ENCODE measurements at places on chromosomes 16 and 17.
A peak's percentile ranks its signal among the peaks of the same experiment; 100 is the strongest.

- peak; percentile 72 for DNase-seq
These were observed 13.6 kb downstream of the ZC3H7A start for GRCh38 chr16:11783319-11784037.

DNA sequence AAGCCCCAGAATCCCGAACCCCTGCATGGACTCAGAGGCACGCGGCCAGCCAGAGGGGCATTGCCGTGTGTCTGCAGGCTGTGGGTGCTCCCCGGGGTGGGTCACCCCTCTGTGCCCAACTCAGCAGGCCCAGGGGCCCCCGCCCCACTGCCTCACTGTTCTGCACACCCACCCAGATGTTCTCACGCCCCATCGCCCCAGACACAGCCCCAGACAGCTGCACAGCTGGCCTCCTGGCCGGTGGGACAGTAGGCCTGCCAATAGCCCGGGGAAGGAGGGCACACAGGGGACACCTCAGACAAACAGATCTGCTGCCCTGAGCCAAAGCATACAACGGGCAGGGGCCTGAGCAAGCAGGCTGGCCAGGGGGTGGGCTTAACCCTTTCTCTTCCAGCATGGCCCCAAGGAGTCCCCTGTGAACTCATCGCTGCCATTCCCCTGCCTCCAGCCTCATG, 27.6 kb upstream of the NXPH3 start:
- DNase-seq, result no peak

- no peak for DNase-seq
These were observed 2.4 kb upstream of the CCL3L1 start for GRCh38 chr17:36198831-36199465.

- no peak for DNase-seq
These were observed 655 bp downstream of the ATXN1L start for GRCh38 chr16:71846431-71846830.

- no peak for DNase-seq
These were observed 66.0 kb downstream of the SMPD3 start for GRCh38 chr16:68382296-68382718.

- DNase-seq, result peak; percentile 77
These were observed at the start of gene CES3 for GRCh38 chr16:66961065-66961744. Gene CES3, plus strand, starts transcription at chr16:66961266. Its CDS starts 42 bp downstream, at chr16:66961308.

- DNase-seq, result no peak
These were observed 9.3 kb upstream of the CNP start for GRCh38 chr17:41957031-41957868.

DNA sequence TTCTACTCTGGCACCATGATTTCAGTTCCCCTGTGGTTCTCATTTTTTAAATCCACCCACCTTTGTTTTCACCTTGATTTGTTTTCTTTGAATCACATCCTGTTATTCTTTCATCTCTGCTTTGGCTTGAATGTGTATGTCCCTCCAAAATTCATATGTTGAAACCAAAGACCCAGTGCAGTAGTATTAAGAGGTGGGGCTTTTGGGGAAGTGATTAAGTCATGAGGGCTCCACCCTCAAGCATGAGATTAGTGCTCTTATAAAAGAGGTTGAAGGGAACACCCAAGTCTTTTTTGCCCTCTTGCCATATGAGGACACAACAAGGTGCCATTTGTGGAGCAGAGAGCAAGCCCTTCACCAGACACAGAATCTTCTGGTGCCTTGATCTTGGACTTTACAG, 382.3 kb downstream of the SLC39A11 start:
- no peak for DNase-seq

DNA sequence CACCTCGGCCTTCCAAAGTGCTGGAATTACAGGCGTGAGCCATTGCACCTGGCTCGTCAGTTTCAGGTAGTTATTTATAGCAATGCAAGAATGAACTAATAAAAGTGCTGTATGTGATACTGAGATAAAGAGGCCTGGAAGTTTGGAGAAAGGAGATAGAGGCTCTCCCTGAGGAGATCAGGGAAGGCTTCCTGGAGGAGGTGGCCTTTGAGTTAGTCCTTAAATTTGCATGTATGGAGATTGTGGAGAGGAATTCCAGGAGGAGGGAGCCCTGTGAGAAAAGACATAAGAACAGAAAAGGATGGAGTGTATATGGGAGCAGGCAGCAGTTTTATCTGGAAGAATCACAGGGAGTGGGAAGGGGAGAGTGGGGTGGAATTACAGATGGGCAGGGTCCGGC, 276.6 kb upstream of the EEF2KMT start:
- no peak for DNase-seq

- no peak for DNase-seq
These were observed 53.5 kb upstream of the INTS2 start for GRCh38 chr17:61981323-61981722.

DNA sequence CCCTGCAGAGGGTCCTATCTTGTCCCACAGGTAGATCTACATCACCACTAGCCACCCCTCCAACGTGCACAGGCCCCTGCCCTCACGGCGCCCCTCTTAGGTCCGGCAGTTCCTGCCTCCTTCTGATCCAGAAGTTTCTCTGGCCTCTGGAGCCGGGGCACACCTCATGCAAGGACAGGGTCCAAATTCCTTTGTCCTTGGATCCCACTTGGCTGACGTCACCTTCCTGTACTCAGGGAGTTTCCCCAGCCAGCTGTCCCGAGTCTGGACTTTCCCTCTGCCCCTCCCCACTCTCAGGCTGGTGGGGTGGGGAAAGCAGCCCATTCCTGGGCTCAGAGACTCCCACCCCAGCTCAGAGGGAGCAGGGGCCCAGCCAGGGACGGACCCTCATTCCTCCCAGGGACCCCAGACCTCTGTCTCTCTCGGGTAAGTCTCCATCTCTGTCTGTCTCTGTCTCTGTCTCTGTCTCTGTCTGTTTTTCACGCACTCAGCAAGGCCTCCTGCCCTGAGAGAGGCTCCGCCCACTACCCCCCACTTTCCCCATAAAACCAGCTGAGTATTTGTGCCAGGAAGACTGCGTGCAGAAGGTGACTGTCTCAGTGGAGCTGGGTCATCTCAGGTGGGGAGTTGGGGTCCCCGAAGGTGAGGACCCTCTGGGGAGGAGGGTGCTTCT, at the start of gene IL32:
Gene IL32, plus strand, starts transcription at position 572 of the 673 bp plus-strand sequence. CDS start 172 bp downstream, outside the sequence.
- DNase-seq, result no peak

DNA sequence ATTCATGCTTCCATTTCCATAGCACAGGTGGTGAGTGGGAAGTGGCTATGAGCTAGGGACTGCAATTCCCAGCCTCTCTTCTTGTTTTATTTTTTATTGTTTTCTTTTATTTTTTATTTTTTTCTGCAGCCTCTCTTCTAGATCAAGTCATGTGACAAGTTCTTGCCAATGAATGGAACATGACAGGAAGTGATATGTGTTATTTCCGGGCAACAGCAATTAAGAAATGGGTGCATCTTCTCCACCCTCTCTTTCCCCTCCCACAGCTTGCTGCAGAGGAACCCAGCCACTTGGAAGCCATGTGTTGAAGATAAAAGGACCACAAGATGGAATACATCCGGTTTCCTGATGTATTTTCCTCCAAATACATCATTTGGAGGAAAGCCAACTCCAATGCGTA, 23.6 kb downstream of the IRX5 start:
- no peak for DNase-seq

- DNase-seq, result no peak
These were observed 57.4 kb upstream of the NKD1 start for GRCh38 chr16:50490828-50491227.

GRCh38 chr16:75727221-75727620, 931 bp upstream of the CPHXL start:
- no peak for DNase-seq

- no peak for DNase-seq
These were observed 97.1 kb downstream of the ITFG1 start for GRCh38 chr16:47363761-47364160.

- DNase-seq, result no peak
These were observed 9.5 kb downstream of the MYCBPAP start for GRCh38 chr17:50517504-50518383.

DNA sequence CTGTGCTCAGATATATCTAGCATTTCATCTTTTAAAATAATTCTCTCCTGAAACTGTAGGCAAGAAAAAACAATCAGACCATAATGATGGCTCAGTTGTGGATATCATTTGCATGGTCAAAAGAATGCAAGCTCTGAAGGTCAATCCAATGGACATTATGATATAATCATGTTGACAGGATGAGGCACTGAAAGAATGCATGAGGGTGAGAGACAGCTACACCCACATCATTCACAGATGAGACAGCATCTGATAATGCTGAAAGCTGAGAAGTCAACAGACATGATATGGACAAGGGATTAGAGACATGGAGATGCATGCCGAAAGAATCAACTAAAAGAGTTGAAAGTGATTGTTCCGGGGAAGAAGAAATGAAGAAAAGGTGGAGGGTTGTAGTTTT, 346.4 kb upstream of the CDH5 start:
- no peak for DNase-seq

DNA sequence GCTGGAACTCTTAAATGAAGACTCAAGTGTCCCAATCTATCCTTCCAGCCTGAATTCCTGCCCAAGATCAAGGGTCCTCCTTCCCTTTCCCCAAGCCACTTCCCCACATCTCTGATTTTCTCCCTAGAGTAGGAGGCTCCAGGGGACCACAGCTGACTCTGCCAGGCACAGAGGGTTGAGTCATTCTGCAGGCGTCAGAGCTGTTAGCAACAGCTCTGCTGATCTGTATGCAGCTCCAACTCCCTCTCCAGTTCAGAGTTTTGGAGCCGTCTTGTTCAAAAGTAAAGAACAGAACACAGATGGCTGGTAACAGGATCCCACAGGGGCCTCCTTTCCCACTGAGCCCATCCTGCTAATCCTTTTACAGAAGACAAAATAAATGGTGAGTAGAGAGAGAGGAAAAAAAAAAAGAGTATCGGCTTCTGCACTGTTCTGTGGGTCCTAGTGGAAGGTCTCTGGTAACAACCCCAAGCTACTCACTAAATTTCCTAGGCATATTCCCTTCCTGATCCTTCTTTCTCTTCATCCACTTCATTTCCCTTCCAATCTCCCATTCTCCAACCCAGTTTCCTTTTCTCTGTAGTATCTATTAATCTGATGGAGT, 13.4 kb upstream of the TAOK1 start:
- DNase-seq, result no peak

DNA sequence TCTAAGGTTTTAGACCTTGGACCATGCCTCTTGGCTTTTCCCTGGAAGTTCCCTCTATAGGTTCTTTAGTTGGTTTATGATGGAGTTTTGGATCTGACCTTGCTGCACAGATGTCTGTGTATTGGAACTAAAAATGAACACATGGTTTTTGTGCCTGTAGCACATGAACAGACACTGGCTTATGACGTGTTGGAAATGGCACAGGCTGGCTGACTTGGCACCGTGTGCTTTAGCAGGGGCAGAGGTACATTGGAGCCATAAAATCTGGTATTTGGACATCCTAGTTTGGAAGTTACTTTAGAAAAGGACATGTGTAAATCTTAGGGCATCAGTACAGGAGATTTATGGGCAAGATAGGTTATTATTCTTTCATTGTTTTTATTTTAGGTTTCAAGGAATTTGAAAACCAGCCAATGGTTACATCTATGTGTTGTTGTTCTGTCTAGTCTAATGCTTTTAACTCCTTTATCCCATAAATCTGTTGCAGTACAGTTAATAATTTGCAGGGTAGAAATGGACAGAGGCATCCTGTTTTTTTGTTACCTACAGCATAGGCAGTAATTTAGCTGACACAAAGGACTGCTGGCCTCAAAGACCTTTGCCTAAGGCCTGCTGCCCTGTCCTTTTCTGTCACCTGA, 6.0 kb downstream of the SOCS7 start:
- no peak for DNase-seq

GRCh38 chr16:1488054-1488601, 616 bp downstream of the PTX4 start:
- no peak for DNase-seq

- DNase-seq, result no peak
These were observed 40.3 kb upstream of the GNG13 start for GRCh38 chr16:840561-841454.

DNA sequence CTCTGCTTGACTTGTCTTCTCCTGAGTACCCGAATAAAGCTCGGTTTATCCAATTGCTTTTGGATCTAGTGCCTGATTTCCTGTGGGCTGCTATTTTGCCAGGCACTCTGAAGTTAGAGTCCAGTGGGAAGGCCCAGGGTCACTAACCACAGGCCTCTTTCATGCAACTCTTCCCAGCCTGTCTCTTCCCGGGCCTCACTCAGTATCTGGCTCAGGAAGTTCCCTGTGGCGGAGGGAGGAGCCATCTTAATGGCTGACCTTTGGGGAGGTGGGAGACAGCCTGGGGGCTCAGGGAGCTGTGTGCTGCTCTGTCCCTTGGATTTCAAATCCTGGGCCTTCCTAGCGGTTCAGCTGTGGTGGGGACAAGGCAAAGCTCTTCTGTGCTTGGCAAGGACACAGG, 328.5 kb downstream of the SLC39A11 start:
- no peak for DNase-seq

GRCh38 chr16:19741354-19741753, 23.3 kb downstream of the IQCK start:
- DNase-seq, result no peak

DNA sequence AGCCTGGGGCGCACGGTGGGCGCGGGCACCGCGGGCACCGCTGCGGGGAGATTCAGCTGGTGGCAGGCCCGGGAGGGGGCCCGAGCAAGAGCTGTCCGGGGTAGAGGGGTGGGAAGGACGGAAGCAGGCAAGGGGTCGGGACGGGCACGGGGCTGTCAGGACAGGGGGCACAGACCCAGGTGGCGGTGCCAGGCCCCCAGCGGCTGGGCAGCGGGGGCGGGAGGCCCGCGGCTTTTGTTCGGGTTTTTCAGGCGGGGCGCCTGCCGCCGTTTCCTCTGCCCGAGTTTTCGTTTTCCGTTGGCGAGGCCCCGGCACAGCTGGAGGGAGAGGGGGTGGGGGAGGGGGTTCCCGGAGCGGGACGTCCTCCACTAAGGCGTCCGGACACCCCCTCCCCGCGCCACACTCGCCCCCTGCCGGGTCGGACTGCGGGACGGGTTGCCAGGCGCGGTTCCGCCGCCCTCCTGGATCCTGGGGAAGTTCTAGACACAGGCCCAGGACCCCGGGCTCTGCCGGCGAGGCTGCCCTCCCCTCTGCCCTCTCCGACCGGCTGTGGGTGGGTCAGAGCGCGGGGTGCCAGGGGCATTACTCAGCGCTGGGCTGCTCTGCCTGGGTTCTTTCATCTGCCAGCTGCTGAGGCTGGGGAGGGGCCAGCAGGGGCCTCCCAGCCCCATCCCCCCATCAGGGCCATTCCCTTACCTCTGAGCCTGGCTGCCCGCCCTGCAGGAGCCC, 543 bp downstream of the ARHGAP23 start:
- DNase-seq, result no peak

GRCh38 chr17:37813751-37814150, 68.9 kb upstream of the HNF1B start:
- DNase-seq, result no peak

GRCh38 chr17:66304304-66305174, 2.1 kb downstream of the PRKCA start:
- no peak for DNase-seq

- no peak for DNase-seq
These were observed 9.0 kb downstream of the ITGB3 start for GRCh38 chr17:47262586-47262985.
